ENCODE measurements at places on chromosomes 1 and 21.

DNA sequence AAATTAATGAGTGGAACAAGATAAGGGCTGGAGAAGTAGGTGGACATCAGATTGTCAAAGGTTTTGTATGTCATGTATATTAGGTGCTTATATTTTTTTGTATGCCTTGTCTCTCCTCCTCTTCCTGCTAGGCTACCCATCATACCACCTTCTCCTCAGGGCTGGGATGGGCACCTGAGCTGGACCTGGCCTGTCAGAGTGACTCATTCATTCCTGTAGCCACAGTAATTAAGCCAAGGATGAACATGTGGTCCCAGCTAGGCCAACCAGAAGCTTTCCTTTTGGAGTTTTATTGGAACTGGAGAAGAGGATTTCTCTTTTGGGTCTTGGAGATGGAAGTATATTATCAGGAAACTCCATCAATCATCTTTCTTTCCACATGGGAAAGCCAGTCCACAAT lies 21.2 kb downstream of the PTGS2 start:
- DNase-seq: no peak

DNA sequence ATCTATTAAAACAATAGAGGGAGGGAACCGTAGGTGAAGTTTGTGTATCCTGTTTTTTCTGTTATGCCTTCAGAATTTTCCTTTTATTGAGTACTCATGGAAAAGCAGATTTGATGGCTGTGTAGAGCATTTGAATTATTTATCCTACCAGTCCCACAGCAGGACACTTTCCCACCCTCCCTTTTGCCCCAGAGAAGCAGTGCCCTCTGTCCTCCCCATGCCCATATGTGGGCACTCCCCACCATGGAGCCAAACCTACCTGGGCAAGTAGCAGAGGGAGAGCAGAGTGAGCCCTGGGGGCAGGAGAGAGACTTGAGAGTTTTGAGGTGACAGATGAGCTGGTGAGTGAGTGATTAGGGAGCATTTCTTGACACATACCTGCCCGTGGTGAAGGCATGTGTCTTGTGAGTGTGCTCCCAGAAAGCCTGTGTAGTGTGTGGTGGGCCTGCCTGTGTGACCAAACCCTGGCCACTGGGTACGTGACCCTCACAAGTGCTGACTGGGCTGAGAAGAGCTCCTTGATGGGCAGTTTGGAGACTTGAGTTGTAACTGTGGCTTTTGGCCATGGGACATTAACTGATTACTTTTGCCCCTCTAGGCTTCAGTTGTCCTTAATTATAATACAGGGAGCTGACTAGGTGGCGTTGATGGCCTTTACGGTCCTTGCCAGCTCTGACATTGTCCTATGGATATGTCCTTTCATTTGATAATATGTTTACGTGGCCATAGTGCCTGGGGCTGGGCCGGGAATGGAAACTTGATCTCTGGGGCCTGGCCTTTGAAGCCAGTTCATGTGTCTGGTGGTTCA lies 3.6 kb downstream of the PSEN2 start:
- DNase-seq: no peak

DNA sequence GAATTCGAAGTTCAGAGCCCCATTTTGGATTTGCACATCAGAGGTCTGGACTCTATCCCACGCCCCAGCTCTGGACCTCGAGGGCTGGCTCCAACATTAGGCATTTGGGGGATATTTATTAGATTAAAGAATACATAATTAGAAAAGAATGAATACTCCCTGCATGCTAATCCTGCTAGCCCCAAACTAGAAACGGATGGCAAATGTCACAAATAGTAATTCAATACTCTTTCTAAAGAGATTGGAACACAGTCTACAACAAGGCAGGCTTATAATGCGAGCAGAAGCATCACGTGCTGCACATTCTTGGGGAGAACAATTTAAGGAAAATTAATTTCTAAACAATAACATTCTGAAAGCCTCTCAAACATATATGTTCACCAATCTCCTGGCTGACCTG lies 27.7 kb upstream of the RAP1A start:
- no peak for DNase-seq

DNA sequence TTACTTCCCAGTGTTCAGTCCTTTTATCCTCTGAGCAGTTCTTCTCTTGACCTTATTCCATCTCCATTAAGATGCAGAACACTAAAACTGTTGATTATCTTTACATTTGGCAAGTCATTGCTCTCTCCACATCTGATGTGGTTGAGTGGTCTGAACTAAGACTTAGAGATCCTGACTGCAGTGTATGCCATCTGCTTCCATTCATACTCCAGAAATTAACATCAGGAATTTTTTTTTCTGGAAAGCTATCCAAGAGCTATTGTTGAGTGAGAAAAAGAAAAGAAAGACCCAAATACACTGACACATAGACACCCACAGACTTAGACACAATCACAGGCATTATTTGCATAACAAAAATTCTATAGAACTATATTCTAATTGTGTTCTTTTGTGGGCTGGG lies 3.7 kb upstream of the TRIM62 start:
- DNase-seq: no peak

GRCh38 chr1:151393583-151393982 lies 5.8 kb upstream of the PSMB4 start:
- no peak for DNase-seq

DNA sequence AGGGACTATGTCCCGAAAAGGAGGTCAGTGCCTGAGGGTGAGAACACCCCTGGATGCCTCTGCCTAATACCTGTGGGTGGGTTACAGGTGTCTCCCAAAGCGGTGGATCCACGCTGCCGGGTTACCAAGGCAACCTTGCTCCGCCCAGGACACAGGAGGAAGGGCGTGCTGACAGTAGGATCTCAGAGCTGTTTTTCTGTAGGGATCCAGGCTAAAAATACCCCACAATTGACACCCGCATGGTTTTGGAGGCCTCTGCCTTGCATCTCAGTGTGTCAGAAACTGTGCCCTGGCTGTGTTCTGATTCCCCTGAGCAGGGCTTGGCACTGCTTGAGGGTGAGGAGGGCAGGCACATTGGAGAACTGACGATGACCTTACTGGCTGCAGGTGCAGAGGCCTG lies 118.0 kb downstream of the IER5 start:
- DNase-seq: no peak

DNA sequence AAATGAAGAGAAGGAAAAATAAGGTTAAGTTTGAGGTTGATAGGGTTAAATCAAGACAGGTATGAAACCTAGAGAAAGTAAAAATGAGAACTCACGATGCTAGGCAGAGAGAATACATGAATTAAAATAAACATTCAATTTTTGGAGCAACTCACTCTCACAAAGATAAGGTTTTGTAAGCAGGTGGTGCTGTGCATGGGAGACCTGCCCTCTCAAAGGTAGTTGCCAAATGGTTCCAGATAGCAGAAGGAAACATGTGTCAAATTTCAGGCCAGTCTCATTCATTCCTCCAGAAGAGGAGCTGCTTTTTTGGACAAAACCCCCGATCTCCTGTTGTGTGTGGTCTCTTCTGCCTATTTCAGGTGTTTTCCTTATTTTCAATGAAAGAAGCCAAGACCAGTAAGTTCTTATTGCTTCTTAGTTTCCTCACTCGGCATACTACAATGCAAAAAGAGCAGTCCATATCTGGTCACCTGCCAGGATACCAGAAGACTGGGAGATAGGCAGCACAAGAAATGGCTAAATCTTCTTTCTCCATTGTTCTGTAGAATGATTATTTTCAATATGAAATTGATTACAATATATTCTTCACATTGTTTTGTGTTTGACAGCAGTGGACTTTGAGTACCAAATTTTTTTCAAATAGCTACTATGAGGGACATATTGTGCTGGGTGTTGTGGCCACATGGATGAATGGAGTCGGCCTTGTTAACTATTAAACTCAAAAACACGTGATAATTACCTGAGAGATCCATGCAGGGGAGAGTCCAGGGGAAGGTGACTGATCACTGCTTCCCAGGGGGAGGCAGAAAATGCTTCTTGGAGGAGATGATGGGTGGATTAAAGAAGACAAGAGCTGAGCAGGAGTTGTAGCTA lies 3.6 kb downstream of the CR1L start:
- no peak for DNase-seq

GRCh38 chr1:201329286-201329685 lies 46.0 kb downstream of the PKP1 start:
- no peak for DNase-seq

- no peak for DNase-seq
Measured at GRCh38 chr1:2609319-2610035, 22.9 kb downstream of the PRXL2B start.
